Calu3 (cell line): ENCODE measurements at places on chromosomes 11 and 22.

- DNase-seq, result no peak
Measured at GRCh38 chr11:134537941-134538340, 125.9 kb upstream of the B3GAT1 start.

GRCh38 chr11:11944444-11944843 is 64.0 kb downstream of the DKK3 start:
- no peak for DNase-seq

- DNase-seq, result no peak
Measured at GRCh38 chr11:56889986-56890385, 98.7 kb upstream of the OR5AK2 start.

GRCh38 chr22:17943533-17944249 is 80.7 kb downstream of the MICAL3 start:
- no peak for DNase-seq

DNA sequence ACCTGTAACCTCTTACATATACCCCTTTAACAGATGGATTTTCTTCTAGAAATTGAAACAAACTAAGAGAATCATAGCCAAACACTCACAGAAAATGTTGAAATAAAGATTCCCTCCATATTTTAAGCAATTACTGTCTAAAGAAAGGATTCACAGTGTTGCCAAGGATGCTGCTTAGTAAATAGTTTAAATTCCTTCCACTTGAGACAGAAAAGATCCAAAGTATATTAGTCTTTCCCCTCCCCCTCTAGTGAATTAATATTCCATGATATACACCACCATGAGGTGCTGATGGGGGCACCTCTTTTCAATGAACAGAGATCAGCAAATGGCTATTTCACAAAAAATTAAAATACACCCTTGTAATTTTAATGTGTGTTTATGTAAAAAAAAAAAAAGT is 186.8 kb downstream of the SOX6 start:
- DNase-seq, result no peak

DNA sequence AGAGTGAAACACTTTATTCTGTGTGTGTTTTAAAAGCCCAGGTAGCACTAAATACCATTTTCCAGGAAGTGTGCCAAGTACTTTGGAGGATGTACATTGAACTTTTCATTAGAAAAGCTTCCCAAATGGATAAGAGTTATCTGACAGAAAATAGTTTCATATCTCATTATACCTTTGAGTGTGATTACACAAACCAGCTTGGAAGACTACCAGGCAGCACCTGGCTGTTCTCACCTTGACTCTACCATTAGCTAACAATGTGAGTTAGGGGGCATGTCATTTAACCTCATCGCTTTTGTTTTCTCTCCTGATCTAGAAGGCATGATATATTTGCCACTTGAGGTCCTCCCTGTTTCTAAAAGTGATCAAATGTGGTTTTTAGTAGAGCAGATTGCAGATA is 50.2 kb downstream of the GRM5 start:
- DNase-seq, result no peak

GRCh38 chr11:2796508-2797113 is 89.0 kb downstream of the CDKN1C start:
- no peak for DNase-seq

DNA sequence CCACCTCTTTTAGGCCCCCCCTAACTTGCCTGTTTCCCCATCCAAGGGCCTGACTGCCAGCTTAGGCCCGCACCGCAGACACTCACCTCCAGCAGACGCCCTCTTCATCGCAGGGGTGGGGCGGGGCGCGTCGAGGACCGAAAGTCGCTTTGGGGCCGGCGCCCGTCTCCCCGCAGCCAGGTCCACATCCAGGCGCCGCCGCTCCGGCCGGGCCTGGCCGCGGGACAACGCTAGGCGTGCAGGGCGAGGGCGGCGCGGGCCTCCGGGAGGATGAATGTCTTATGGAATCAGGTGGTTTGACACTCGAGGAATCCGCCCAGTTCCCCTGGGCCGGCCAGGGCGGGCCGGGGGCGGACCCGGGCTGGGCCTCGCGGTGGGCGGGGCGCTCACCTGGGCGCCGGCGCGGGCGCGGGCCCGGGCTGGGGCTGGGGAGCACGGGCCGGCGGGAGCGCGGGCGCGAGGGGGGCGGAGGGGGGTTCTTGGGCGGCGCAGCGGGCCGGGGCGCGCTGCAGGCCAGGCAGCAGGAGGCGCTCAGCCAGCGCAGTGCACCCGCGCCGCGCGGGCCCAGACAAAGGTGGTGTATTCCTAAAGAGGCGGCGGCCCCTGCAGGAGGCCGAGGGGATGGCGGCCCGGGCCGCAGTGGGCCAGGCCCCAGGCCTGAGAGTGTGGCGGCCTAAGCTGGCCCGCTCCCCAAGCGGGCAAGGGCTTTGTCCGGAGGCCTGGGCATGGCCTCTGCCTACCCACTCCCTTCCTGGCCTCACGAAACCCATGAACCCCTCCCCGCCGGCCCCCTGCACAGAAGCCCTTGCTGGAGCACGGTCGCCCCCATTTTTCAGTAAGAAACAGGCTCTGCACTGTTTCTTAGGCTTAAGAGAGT is 177.6 kb downstream of the IGLL1 start:
- DNase-seq, result peak; percentile 88

DNA sequence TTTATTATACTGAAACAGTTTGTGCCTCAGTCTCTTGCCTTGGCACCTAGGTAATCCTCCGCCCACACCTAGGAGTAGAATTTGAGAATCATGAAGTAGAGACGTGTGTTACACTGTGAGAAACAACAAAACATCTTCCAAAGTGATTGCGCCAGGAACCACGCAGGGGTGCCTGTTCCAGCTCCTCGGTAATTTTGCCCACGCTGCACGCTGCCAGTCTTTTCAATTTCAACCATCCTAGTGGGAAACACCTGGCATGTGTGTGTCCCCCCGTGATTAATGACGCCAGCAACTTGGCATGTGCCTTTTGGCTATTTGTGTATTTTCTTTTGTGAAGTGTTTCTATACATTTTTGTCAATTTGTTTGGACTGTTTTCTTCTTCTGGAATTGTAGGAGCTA is 919.1 kb downstream of the BRD1 start:
- no peak for DNase-seq

DNA sequence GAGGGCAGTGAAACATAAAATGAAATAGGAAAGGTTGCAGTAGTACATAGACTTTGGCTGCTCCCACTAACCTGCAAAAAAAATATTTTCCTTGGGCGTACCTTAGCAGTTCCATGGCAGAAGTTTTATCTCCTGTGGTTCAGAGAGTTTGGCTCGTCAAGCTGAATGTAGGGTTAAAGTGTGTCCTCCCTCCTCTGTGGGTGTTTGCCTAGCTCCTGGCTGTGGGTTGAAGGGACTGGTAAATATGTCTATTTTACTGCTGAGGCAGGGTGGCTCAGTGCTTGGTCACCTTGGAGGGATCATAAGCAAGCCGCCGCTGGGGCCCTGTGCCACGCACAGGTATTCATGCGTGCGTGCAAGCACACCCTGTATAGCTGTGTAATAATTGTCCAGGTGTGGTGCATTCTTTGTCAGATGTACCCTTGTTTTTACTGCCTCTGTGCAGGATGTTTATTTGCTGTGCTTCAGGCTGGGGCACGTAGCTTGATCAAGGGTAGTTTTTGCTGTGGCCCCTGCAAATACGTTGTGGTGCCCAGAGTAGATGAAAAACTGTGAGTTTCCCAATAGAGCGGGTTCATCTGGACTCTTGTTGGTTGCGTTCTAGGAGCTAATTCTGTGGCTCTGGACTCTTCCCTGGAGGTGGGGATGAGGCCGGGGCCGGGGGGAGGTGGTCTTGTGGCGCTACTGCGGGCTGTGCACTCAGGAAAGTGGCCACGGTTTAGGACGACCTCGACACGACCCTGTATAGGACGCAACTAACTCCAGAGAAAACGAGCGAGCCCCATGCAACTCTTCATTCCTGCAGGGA is 732 bp upstream of the SORL1 start:
- DNase-seq, result no peak
